ENCODE measurements at places on chromosomes 6 and 20. TPM values are rescaled to one million over a fixed set of nuclear protein-coding genes. Genes with fewer than 3 reads are reported as not detected.
A peak's percentile ranks its signal among the peaks of the same experiment; 100 is the strongest.

GRCh38 chr6:30763618-30764489 is 19.5 kb upstream of the IER3 start:
- H3K4me3 ChIP-seq = 0 out of 2 replicates have a peak overlapping the region, but pooled peaks have one; percentile 22
- peak overlapping the region; percentile 17 for H3K27ac ChIP-seq

Gene SNAI1
- total RNA-seq = 6.5 TPM

GRCh38 chr20:47008842-47009518 is 114.3 kb downstream of the EYA2 start:
- no peaks in the 10 kb centered on the region for H3K36me3 ChIP-seq
- no peaks in the 10 kb centered on the region for H3K27me3 ChIP-seq
- H3K4me3 ChIP-seq = no peak overlapping the region

- H3K27me3 ChIP-seq = no peaks in the 10 kb centered on the region
- no peaks in the 10 kb centered on the region for H3K36me3 ChIP-seq
- no peak overlapping the region for H3K4me3 ChIP-seq
- DNase-seq = no peak
- H3K27ac ChIP-seq = no peak overlapping the region
These were observed 158.7 kb downstream of the SOX4 start for GRCh38 chr6:21752054-21752811.

- no peak overlapping the region for H3K4me3 ChIP-seq
- no peaks in the 10 kb centered on the region for H3K4me1 ChIP-seq
- DNase-seq = no peak
These were observed 39.6 kb upstream of the GFOD1 start for GRCh38 chr6:13526727-13527670.

Gene CRYBG1
- total RNA-seq = 11.9 TPM

Gene MAS1L
- total RNA-seq = not detected

GRCh38 chr6:87391334-87391733 is 16.4 kb upstream of the CFAP206 start:
- peak; percentile 38 for DNase-seq
- H3K4me1 ChIP-seq = no peaks in the 10 kb centered on the region
- no peak overlapping the region for H3K27ac ChIP-seq

Gene SLC52A3
- 3.9 TPM for total RNA-seq
